ENCODE measurements at places on chromosomes 5 and 9. TPM values are rescaled to one million over a fixed set of nuclear protein-coding genes. Genes with fewer than 3 reads are reported as not detected.
A peak's percentile ranks its signal among the peaks of the same experiment; 100 is the strongest.

DNA sequence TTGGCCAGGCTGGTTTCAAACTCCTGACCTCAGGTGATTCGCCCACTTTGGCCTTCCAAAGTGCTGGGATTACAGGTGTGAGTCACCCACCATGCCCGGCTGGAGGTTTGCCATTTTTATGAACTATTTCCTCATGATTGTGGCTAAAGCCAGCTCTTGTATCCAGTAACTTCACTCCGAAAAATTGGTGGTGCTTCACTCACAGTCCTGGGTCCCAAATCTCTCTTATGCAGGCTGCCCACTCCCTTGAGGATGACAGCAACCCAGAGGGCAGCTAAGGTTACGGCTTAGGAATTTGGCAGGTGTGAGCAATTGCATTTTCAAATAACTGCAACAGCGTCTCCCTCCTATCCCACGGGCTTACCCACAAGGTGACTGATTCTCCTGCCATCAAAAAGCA lies 23.4 kb upstream of the FUBP3 start:
- H3K27ac ChIP-seq, result no peak overlapping the region
- peaks cover 51% of the 10 kb centered on the region for H3K27me3 ChIP-seq
- H3K4me3 ChIP-seq, result no peak overlapping the region
- H3K36me3 ChIP-seq, result no peaks in the 10 kb centered on the region
- no peak for DNase-seq

Gene POU5F2
- total RNA-seq, result 1.2 TPM

Gene FBXL7
- total RNA-seq, result 1.9 TPM

GRCh38 chr5:87400305-87400899 lies 12.3 kb downstream of the CCNH start:
- no peaks in the 10 kb centered on the region for H3K4me1 ChIP-seq
- no peak for DNase-seq
- H3K36me3 ChIP-seq, result peaks cover 7% of the 10 kb centered on the region
- no peak overlapping the region for H3K27ac ChIP-seq
- no peaks in the 10 kb centered on the region for H3K27me3 ChIP-seq

- no peaks in the 10 kb centered on the region for H3K36me3 ChIP-seq
- no peak overlapping the region for H3K4me3 ChIP-seq
- no peaks in the 10 kb centered on the region for H3K4me1 ChIP-seq
- no peak overlapping the region for H3K27ac ChIP-seq
- no peaks in the 10 kb centered on the region for H3K27me3 ChIP-seq
These were observed 88.6 kb downstream of the MACROH2A1 start for GRCh38 chr5:135310328-135310989.

DNA sequence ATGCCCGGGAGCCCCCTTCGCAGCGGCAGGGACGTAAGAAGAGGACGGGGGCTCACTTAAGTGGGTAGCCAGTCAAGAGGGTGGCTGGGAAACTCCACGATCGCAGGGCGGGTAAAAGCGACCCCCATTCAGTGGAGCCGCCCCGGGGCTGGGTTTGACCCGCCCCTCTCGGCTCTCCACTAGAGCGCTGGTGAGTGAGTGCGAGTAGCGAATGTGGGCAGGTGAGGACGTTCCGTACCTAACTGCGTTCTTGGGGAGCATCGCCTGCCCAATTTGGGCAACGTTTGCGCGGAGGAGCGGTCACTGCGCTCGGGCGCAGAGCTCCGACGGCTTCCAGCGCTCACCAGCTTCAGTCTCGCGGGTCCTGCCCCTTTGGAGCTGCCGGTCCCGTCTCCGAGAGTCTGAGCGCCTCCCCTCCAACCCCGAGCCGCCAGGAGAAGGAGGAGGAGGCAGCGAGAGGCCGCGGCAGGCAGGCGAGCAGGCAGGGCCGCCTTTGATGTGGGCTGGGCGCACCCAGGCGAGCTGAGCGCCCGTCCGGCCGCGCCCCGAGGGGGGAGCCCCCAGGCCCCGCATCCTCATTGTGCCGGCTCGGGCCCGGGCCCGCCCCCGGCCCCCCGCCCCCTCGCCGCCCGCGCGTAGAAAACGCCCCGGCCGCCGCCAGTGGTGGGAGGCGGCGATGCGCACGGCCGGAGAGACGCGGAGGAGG lies at the start of gene FGF18:
Gene FGF18, plus strand, starts transcription at position 666 of the 706 bp plus-strand sequence. CDS start 553 bp downstream, outside the sequence.
- H3K27me3 ChIP-seq, result peaks cover 36% of the 10 kb centered on the region
- no peak for DNase-seq

Gene CNTLN
- total RNA-seq, result 8.2 TPM

DNA sequence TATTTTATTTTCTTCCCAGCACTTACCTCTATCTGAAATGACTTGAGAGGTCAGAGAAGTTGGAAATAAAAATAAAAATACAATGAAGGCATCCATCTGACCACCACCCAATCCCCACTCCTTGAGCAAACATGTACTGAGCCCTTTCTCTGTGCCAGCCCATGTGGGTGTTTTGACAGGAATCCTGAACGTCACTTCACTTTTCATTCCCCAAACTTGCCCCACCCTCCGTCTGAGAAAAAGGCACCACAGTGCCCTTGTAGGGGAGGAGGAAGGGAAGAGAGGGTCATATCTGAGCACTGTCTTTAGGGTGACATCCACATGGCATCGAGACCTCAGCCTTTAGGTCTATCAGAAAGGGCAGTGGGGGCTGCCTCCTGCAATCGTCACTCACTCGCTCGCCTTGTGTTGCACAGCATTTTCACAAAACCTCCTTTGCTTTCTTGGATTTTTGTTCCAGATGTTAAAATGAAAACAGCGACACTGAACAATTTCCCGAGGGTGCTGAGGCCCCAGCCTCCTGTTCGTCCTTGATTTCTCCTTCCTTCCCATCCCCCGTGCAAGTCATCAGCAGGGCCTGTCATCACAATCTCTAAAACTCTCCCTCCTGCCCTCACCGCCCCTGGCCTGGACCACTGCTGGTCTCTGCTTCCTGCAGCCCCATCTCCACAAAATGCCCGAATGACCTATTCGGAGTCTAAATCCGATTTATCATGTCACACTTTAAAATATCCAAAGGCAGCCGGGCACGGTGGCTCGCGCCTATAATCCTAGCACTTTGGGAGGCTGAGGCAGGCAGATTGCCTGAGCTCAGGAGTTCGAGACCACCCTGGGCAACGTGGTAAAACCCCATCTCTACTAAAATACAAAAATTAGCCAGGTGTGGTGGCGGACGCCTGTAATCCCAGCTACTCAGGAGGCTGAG lies 13.0 kb downstream of the HIGD2A start:
- H3K27me3 ChIP-seq, result no peaks in the 10 kb centered on the region
- H3K36me3 ChIP-seq, result peaks cover 74% of the 10 kb centered on the region
- peak overlapping the region; percentile 95 for H3K27ac ChIP-seq

DNA sequence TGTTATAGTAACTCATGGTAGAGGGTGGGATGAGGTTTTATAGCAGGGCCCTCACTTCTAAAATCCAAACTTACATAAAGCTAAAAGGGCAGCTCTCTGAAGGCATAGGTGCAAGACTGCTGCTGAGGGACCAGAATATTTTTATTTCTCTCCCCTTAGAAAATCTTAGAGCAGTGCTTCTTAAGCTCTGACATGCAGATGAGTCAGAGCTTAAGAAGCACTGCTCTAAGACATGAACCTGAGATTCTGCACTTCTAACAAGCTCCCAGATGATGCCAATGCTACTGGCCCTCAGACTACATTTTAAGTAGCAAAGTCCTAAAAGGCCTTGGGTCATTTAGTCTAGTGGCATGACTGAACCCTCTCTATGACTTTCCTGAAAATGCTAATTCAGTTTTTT lies 97.6 kb upstream of the SPRY4 start:
- no peaks in the 10 kb centered on the region for H3K36me3 ChIP-seq
- no peak overlapping the region for H3K27ac ChIP-seq
- no peaks in the 10 kb centered on the region for H3K27me3 ChIP-seq
- H3K4me1 ChIP-seq, result no peaks in the 10 kb centered on the region

GRCh38 chr5:131996210-131997025 lies 15.0 kb downstream of the ACSL6 start:
- no peaks in the 10 kb centered on the region for H3K4me1 ChIP-seq
- no peak overlapping the region for H3K27ac ChIP-seq
- no peak overlapping the region for H3K4me3 ChIP-seq

Gene GRXCR2
- total RNA-seq, result not detected

Data from esophagus squamous epithelium (tissue), 5 donors.